ENCODE measurements at places on chromosomes 2 and 18.

DNA sequence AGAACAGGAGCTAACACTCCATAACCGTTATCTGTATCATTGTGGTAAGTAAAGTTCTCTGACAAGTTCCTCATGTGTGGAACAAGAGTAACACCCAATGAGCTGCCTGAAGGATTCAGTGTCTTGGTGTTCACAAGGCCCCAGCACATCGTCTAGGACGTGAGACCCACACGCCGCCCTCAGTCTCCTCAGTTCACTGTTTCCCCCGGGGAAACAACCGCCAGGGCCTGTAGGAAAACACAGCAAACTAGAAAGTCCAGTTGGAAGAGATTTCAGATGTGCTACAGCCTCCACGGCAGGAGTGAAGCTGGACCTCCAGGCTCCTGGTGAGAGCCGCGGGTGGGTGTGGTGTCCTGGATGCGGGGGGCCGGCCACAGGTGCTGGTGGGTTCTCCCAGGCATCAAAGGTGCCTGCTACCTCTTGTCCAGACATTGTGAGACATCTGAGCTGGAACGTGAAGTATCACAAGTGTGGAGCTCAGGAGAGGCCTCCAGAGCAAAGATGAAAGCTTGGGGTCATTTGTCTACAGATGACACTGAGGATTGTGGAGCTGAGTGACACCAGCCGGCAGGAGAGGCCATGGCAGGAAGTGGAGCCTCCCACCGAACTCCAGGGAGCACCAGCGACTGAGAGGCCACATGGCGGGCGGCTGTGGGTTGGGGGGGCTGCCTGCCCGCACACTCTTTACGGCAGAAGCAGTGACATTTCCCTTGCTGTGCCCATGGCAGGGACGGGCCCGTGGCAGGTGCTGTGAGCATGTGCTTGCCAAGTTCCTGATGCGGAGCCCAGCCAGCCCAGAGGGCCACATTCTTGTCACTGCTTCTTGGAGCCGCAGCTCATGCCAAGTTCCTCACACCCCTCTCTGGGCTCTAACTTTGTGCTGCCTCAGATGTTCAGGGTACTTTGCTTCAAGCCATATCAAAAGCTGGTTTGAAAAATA is 131.2 kb downstream of the TMEM18 start:
- no peak for DNase-seq

GRCh38 chr2:200470230-200470629 is 39.6 kb downstream of the KCTD18 start:
- DNase-seq = peak; percentile 60

GRCh38 chr18:79400091-79400590 is 4.4 kb downstream of the NFATC1 start:
- DNase-seq = peak; percentile 12

GRCh38 chr2:16626497-16626896 is 39.1 kb downstream of the CYRIA start:
- no peak for DNase-seq

- DNase-seq = no peak
Measured at GRCh38 chr2:195049372-195050031, 607.5 kb upstream of the SLC39A10 start.

DNA sequence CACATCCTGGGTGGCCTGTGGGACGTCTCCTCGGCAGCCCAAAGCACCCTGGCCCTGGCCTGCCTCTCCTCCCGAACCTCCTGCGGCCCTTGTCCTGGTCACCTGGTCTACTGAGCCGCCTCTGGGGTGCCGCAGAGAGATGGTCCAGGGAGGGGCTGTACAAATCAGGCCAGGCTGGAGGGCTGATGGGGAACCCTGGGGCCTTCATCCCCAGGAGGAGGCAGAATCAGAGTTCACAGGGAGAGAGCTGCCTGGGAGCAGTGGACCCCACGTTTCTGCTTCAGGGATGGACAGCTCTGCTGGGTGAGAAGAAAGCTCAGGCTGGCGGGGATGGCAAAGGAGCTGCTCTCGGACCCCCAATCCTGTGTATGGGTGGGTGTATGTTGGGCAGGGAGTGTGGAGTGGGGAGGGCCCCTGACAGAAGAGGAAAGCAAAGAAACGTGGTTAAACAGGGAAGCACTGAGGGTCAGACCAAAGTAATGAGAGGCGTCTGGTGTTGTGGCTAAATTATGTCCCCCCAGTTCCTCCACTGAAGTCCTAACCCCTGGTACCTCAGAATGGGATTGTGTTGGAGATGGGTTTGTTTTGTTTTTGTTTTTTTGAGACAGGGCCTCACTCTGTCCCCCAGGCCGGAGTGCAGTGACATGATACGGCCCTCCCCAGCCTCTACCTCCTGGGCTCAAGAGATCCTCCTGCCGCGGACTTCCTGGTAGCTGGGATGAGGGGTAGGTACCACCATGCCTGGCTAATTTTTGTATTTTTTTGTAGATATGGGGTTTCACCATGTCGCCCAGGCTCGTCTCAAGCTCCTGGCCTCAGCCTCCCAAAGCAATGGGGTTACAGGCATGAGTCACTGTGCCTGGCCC is 73.4 kb upstream of the SMAD7 start:
- DNase-seq = no peak

DNA sequence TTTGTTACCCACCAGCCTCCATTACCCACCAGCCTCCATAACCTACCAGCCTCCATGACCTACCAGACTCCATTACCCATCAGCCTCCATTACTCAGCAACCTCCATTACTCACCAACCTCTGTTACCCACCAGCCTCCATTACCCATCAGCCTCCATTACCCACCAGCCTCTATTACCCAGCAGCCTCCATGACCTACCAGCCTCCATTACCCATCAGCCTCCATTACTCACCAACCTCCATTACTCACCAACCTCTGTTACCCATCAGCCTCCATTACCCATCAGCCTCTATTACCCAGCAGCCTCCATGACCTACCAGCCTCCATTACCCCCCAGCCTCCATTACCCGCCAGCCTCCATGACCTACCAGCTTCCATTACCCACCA is 133.3 kb upstream of the HS6ST1 start:
- DNase-seq = no peak

DNA sequence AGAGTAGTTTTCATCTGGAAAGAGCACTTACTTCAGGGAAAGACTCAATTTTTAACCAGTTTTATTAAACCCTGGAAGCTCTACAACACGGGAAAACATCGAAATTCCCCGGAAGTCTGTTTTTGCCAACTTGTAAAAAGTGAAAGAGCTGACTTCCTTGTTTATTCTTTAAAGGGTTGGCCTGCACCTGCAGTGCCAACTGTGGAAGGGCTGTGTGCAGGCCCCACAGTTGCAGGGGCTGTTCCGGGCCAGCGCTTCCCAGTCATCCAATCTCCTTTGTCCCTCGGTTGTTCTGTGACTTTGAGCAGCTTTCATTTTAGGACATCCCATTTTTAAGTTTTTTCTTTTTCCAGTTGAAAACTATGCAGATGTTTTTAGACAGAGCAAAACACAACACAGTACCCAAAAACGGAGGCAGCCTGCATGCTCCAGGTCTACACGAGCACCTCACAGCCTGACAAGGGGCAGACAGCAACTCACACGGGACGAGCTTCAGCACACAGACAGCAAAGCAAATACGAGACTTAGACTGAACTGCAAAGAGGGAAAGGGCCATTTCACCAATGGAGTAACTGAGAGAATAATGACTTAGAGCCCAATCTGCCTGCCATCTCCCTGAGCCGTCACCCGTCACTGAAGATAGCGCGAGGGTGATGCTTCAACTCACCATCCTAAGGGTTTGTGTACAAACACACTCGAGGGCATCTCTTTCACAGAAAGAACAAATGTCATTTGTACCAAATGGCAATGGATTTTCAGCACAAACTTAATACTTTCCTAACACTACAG is 70.6 kb downstream of the EMILIN2 start:
- DNase-seq = no peak

- DNase-seq = no peak
Measured at GRCh38 chr2:37632310-37632709, 39.1 kb downstream of the CDC42EP3 start.

DNA sequence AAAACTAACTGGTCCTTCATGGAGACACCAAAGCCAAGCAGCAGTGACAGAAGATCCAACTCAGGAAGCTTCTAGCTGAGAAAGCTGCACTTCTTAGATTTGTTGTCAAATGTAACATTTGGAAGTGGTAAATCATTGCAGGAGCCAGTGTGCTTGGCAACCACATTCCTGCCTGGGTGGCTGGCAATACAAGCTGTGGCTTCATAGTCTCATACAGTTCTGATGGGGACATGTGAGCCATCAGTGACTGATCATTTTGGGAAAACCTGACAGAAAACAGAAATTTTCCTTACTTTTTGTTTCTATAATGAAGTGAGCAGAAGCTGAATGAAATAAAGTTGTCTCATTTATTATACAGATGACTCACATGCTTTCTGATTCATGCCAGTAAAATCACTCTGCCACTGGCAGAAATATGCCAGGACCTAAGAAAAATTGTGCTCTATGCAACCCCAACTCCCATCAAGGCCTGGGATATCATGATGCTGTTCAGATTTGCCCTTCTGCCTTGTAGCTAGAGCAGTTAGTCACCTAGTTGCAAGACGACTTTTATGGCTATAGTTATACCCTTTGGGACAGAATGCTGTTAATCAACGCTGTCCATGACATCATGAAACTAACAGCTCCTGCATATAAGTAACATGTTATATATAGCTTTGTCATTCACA is 508.1 kb downstream of the ADCYAP1 start:
- no peak for DNase-seq

- no peak for DNase-seq
Measured at GRCh38 chr18:26432651-26433424, 115.5 kb downstream of the KCTD1 start.

DNA sequence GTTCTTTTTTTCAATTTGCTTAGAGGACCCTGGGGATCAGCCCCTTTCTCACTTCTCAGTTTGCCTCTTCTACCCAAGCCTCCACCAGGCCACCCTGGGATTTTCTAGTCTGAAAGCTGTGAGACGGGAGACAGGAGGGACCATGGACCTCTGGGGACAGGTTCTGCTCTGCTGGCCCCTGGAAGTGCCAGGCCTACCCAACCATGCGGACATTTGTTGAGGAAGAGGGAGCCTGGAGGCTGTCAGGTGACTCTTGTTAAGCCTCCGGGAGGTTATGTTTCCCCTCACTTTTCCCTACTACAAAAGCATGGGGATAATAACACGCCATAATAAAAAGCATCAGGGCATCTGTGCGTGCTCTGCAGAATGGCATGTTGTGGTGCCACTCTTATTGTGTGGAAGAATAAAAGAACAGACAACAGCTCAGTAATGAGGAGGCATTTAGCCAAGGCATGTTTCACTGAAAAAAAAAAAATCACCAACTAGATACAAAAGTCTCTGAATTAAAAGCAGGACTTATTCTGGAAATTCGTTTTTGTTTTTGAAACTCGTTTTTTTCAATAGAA is 48.3 kb upstream of the PLA2R1 start:
- no peak for DNase-seq

DNA sequence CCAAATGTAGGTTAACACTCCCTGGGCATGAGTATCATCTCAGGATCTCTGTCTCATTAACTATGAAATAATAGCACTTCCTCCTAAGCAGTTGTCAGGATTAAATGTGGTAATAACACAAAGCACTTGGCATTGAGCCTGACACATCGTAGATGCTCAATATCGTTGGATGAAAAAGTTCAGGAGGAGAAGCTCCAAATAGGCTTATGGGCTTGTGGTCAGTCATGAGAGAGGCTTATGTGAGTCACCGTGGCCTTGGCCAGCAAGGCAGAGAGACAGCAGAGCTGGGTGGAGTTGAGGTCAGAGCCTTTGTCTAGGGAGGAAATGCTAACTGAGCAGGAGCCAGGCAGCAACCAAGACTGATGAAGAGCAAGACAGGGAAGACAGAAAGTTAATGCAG is 68.3 kb upstream of the PPM1B start:
- no peak for DNase-seq

DNA sequence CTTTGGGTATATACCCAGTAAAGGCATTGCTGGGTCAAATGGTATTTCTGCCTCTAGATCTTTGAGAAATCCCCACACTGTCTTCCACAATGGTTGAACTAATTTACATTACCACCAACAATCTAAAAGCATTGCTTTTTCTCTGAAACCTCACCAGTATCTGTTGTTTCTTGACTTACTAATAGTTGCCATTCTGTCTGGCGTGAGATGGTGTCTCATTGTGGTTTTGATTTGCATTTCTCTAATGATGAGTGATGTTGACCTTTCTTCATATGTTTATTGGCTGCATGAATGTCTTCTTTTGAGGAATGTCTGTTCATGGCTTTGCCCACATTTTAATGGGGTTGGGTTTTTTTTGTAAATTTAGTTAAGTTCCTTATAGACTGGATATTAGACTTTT is 382.6 kb upstream of the ZNF804A start:
- no peak for DNase-seq

GRCh38 chr18:55307505-55307904 is 280.5 kb downstream of the TCF4 start:
- DNase-seq = no peak

DNA sequence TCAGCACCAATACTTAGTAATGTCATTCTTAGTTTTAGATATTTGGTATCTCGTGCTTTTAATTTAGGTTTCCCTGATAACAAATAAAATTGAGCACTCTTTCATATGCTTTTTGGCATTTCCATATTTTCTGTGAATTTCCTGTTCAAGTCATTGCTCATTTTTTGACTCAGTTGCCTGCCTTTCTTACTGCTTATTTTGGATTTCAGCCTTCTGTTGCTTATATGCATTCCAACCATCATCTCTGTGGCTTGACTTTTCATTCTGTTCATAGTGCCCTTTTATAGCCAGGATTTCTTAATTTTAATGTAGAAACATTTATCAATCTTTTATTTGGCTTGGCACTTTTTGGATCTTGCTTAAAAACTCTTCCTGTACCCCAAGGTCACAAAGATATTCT is 14.5 kb upstream of the KIF3C start:
- DNase-seq = no peak

- no peak for DNase-seq
Measured at GRCh38 chr2:71932037-71932779, 215.5 kb downstream of the CYP26B1 start.

Data from anterior cingulate cortex (tissue), 58 donors.